ENCODE measurements at places on chromosomes 16 and 17.

- DNase-seq, result peak; percentile 78
Observed at GRCh38 chr17:78144147-78144719, 2.0 kb upstream of the C17orf99 start.

- peak; percentile 92 for DNase-seq
Observed at GRCh38 chr16:80718480-80719220, 85.7 kb downstream of the CDYL2 start.

GRCh38 chr16:89502081-89502843 is 5.9 kb upstream of the SPG7 start:
- peak; percentile 91 for DNase-seq

- DNase-seq, result peak; percentile 46
Observed at GRCh38 chr16:53457670-53458069, 23.4 kb downstream of the RBL2 start.

DNA sequence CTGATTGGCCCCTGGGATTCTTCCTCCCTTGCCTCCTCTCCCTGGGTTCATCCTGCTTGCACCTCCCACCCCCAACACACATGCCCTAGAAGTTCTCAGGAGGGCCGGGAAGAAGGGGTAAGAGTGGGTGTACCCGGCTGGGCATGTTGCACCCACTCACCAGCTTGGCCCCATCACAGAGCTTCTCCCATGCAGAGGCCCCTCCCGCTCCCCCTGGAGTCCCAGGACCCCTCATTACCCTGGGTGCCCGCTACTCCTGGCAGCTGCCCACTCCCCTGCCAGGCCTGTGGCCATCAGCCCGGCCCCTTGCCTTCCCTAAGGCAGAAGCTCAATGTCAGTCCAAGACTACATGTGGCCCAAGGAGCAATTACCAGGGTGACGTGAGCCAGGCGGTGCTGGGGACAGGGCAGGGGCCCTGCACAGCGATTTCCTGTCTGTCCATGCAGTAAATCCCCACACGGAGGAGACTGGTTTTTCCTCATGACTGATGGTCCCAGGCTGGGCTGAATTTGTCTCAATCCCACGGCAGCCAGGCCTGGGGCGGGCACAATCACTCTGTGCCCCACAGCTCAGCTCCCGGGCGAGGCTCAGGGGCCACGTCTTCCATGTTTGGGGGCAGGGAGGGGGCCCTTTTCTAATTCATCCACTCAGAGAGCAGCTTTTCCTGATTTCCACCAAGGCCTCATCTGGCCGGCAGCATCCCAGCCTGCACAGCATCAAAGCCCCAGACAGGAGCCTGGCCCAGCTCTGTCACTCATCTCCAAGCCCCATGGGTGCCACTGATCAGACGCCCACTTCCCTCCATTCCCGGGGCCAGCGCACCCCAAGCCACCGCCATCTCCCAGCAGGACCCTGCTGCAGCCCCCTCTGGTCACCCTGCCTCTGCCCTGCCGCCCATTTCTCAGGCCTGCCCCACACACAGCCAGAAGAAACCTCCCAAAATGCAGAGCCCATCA is 234.7 kb downstream of the KATNIP start:
- no peak for DNase-seq

DNA sequence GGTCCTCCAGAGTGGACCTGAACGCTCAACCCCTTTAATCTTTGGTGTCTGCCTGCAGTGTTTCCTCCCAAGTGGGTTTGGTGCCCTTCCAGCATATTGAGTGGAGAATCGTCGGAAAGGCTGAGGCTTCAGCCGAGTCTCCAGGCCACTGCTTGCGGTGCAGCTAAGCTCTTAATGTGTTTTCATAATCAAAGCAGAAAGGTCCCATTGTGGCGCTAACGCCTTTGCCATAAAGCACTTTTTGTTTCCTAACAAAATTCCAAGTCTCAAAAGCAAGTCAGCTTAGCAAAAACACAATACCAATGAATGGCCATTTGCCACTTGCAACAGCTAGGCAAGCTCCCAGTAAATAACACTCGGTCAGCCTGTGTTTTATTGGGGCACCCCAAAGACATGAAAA is 57.6 kb downstream of the KSR1 start:
- no peak for DNase-seq

DNA sequence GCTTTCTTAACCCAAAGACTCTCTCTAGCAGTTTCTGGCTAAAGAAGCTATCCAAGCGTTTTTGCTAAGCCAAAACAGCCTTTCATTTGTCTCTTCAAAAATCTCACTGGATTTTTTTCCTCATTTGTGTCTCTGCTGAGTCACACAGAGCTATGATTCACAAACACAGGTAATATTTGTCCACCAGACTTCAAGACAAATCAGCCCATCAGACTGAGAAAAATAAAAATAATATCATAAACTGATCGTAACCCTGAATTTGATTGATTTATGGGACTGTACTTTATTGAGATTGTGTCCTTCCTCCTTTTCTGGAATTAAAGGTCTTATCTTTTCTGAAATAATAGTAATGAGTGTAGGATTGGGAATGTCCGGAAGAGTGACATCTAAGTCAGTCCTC is 25.8 kb downstream of the TRIM16 start:
- peak; percentile 67 for DNase-seq

DNA sequence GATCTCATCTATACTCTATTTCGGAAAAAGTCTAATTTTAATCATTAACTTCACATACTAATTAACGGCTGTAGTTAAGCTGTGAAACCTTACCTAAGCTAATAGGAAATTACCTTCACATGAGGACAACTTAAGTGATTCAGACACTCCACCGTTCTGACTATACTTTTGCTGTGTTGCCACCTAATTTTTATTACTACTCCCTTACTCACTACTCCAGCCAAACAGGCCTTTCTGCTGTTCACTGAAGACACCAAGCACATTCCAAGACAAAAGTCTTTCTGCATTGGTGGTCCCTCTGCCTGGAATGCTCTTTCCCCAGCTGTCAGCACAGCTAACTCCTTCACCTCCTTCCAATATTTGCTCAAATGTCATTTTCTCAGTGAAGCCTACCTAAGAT is 1.3 kb downstream of the CMTR2 start:
- DNase-seq, result peak; percentile 67

GRCh38 chr16:502179-502943 is 25.2 kb upstream of the CAPN15 start:
- no peak for DNase-seq

DNA sequence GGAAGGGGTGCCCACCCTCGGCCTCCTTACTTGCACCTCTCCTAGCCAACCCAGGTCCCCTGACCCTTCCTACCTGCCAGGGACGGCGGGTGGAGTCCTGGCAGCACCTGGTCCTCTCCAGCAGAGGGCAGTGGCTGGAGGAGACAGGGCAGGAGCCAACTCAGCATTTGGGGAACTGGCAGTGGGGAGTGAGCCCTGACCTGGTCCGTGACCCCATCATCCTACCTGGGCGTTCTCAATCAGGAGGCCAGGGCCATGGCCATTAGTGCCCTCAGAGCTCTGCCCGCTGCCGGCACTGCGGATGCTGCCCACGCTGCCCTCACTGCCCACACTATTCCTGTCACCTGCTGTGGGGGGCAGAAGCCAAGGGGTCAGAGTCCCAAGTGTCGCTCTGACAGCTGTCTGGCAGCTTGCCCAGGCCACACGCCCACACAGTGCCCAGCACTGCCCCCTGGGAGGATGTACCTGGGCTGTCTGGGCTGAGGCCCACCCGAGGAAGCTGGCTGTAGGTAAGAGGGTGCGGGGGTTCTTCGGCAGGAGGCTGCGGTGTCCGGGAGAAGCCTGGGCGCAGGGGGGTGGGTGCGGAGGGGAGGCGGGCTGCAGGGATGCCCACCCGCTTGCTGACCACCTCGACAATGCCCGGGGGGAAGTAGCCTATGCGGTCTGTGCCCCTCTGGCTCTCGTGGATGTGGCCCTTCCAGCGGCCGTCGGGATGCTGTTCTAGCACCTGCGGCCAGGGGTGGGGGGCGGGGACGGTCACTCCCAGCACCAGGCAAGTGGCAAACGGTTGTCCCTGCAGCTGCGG is 10.8 kb downstream of the CASKIN2 start:
- peak; percentile 53 for DNase-seq

DNA sequence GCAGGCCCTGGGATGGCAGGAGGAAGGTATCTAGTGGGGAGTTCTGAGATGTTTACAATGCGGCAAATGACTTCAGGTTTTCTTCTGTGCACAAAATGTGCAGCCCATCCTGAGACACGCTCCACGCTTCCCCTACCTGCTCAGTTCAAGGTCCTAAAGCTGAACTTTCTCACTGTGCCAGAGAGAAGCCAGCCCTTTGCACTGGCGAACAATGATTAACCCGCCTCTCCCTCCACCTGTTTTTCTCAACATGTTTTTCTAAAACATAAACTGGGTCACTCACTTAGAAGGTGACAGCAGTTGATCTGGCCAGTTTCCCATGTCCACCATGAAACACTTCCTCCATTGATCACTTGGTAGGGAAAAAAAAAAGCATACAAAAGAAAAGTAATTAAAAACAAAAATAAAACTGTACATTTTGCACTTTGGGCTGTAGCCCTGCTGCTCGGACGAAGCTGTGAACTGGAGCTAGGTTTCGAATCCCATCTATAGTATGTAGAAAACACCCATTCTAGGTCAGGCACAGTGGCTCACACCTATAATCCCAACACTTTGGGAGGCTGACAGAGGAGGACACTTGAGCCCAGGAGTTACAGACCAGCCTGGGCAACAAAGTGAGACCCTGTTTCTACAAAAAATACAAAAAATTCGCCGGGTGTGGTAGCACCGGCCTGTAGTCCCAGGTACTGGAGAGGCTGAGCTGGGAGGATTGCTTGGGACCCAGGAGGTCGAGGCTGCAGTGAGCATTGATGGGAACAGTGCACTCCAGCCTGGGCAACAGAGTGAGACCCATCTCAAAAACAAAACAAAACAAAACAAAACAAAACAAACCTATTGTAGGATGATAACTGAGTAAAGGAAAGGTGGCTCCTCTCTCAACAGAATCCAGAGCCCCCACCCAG is 6.1 kb upstream of the G6PC1 start:
- peak; percentile 48 for DNase-seq

DNA sequence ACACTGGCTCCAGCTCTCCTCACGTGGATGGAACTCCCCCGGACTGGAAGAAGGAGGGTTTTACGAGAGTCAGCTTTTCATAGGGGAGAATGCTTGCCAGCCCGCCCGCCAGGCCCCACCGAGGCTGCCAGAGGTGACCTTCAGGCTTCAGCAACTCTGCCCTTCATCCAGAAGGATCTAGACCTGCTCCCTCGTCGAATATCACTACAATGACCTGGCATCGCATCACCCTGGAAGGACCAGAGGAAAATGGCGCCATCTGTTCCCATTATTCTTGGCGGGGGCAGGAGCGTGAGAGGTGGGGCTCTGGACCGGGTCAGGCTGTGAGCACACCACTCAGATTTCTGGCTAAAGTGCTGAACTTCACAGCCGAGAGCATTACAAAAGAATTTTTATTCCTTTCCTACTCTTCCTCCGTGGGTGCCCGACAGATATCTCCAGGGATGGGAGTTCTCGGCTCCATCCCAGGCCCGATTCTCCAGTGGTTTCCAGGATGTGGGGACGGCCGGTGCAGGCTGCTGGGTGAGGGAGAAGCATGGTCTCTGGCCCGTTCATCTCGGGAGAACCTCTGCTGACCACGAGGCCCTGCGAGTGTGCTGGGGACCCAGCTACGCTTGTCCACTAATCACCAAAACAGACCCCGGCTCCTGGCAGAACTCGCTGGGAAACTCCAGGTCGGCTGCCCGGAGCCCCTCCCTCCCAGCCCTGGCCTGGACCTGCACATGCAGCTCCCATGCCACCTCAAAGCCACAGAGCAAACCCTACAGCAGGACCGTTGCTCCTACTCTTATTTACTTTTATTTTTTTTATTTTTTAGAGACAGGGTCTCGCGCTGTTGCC is 36.8 kb upstream of the ZNF469 start:
- DNase-seq, result no peak

- no peak for DNase-seq
Observed at GRCh38 chr16:63652091-63652490, 1469.8 kb downstream of the CDH11 start.

DNA sequence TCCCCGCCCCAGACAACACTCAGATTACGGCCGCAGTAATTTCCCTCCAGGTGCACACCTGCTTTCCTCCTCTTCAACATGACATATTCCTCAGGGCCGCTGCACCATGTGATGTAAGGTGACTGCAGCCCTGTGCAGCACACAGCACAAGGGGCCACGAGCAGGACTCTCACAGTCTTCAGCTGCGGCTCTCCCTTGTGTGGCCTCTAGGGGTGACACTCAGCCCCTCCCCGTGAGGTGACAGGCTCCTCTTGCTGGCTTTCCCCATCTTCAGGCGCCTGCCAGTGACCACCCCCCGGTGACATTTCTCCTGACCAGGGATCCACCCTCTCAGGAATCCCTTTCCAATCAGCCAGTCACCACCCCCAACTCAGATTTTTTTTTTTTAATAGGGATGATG is 31.3 kb upstream of the ABCC3 start:
- DNase-seq, result no peak

DNA sequence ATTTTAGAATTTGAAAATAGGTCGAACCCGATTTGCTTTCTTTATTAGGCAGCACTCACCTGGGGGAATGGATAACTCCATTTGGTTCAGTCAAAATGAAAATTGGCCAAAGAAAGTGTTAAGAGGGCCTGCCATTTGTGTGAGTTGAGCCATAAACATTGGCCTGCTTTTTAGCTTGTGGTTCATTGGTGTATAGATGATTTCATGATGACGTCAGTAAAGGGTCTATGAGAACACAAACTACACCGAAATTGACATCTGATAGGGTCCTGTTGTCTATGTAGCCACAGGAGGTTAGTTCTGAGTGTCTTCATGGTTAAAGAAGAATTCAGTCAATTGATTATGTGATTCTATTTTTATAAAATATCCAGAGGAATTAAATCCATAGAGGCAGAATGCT is 1001.5 kb upstream of the EEF2KMT start:
- DNase-seq, result no peak

GRCh38 chr16:29756654-29757053 is 10.9 kb upstream of the C16orf54 start:
- DNase-seq, result no peak

DNA sequence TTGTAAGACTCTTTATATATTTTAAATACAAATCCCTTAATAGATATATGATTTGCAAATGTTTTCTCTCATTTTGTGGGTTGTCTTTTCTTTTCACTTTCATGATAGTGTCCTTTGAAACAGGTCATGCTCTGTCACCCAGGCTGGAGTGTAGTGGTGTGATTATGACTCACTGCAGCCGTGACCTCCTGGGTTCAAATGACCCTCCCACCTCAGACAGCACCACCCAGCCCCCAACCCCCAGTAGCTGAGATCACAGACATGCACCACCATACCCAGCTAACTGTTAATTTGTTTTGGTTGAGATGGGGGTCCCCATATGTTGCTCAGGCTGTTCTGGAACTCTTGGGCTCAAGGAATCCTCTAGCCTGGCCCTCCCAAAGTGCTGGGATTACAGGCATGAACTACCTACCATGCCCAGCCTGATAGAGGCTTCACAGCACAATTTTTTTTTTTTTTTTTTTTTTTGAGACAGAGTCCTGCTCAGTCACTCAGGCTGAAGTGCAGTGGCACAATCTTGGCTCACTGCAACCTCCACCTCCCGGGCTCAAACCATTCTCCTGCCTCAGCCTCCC is 18.5 kb upstream of the TMIGD1 start:
- peak; percentile 67 for DNase-seq
